ENCODE measurements at places on chromosomes 3 and 15. TPM values are rescaled to one million over a fixed set of nuclear protein-coding genes. Genes with fewer than 3 reads are reported as not detected.

GATM gene
- total RNA-seq: 1.3 TPM

LARP6 gene
- total RNA-seq: not detected

DUOXA2 gene
- not detected for total RNA-seq

OPA1 gene
- total RNA-seq: 64.5 TPM
